ENCODE measurements at places on chromosomes 2 and 18. TPM values are rescaled to one million over a fixed set of nuclear protein-coding genes. Genes with fewer than 3 reads are reported as not detected.
A peak's percentile ranks its signal among the peaks of the same experiment; 100 is the strongest.

- no peaks in the 10 kb centered on the region for H3K27me3 ChIP-seq
- H3K36me3 ChIP-seq: no peaks in the 10 kb centered on the region
- no peak overlapping the region for H3K4me3 ChIP-seq
- no peak overlapping the region for H3K27ac ChIP-seq
- no peak for DNase-seq
Observed at GRCh38 chr2:75287624-75288316, 88.5 kb upstream of the TACR1 start.

- peaks cover 2% of the 10 kb centered on the region for H3K4me1 ChIP-seq
- H3K36me3 ChIP-seq: no peaks in the 10 kb centered on the region
- H3K27ac ChIP-seq: peak overlapping the region; percentile 95
- no peaks in the 10 kb centered on the region for H3K27me3 ChIP-seq
- peak; percentile 50 for DNase-seq
Observed at GRCh38 chr2:226798422-226799210, 1.0 kb downstream of the IRS1 start.

DNA sequence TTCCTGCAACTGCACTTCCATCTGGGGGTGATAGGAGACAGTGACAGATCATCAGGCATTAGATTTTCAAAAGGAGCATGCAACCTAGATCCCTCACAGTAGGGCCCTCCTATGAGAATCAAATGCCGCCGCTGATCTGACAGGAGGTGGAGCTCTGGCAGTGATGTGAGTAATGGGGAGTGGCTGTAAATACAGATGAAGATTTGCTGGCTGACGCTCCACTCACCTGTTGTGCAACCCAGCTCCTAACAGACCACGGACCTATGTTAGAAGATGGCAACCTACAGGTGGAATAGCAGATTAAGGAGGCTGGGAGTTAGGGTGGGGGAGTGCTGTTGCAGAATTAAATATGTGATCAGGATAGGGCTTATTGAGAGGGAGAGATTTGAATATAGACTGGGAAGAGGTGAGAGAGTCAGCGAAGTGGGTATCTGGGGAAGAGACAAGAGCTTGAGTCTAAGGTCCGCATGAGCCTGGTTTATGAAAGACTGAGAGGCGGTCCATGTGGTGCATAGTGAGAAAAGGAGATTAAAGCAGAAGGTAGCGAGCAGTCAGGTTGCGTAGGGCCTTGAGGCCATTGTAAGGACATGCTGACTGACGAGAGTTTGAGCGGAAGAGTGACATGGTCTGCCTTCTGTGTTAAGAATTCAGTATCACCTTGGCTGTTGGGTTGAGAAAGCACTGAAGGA lies 31.3 kb upstream of the TOGARAM2 start:
- peaks cover 7% of the 10 kb centered on the region for H3K4me1 ChIP-seq
- H3K27ac ChIP-seq: no peak overlapping the region
- peaks cover 2% of the 10 kb centered on the region for H3K36me3 ChIP-seq
- H3K27me3 ChIP-seq: no peaks in the 10 kb centered on the region
- no peak for DNase-seq

DNA sequence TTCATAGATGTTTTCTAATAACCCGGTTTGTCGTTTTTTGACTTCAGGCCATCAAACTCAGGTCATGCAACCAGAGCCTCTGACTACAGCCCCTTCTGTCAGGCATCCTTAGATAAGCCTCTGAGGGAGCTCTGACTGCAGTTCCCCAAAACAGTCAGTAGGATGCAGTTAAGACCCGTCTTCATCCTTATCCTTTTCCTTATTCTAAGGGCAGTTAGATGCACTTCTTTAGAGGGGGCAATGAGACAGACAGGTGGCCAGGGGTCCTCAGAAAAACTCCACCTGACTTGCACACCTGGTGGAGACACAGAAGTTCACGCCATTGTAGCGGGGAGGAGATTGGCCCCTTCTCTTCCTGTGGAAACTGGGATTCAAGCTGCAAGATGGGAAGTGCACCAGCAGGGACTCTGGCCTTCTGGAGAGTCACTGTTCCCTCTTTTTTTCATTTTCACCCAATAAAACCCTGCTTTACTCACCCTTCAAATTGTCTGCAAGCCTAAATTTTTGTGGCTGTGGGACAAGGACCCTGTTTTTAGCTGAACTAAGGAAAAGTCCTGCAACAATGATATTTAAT lies 104.8 kb upstream of the TFPI start:
- DNase-seq: no peak
- no peak overlapping the region for H3K27ac ChIP-seq
- H3K4me1 ChIP-seq: no peaks in the 10 kb centered on the region
- no peak overlapping the region for H3K4me3 ChIP-seq

DNA sequence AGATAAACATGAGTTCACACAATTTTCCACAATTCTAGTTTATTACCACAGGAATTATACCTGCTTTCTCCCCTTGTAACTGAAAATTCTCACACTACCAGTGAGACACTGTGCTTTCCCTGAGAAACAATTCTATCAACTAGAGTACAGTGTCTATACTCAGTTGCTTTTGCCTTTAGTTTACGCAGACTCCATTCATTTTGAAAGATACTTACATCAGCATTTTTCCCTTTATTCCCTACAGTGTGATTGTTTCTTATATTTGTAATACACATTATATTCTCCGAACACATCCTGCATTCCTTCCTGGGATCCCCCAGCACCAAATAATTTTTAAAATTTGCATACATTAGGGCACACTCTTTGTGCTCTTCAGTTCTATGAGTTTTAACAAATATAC lies 1455.5 kb downstream of the SUCLG1 start:
- no peak for DNase-seq
- H3K4me1 ChIP-seq: no peaks in the 10 kb centered on the region
- no peak overlapping the region for H3K4me3 ChIP-seq
- no peaks in the 10 kb centered on the region for H3K36me3 ChIP-seq
- no peak overlapping the region for H3K27ac ChIP-seq

DNA sequence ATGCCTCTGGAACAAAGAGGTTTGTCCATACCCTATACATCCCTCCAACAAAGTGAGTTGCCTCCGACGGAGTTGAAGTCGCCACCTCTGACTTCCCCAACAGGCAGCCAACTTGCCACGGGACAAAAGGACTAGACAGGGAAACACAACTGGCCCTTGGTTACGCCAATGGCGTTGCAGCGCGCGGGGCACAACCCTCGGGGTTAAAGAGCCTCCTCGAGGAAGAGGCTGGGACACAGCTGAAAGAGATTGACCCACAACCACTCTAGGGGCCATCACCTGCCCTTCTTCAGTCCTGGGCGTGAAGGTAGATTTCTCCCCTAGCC lies 545 bp downstream of the GTF3C2 start:
- peak overlapping the region; percentile 95 for H3K27ac ChIP-seq
- peak overlapping the region; percentile 100 for H3K4me3 ChIP-seq
- DNase-seq: no peak
- no peaks in the 10 kb centered on the region for H3K27me3 ChIP-seq

DNA sequence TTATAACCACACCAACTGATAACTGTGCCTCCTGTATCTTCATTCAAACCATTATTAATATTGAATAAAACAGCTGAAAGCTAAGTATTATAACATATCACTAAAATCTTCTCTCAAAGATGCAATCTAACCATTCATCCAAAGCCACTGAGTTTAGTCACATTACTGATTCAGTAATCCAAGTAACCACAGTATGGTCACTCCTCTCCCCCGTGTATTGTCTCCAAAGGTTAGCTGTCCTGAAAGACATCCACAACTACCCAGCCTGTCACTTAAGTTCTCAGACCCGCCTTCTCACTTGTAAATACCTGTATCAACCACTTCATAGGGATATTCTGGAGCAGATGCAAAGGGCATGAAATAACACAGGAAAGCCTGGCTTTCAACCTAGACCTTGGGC lies 213.4 kb upstream of the BOD1L2 start:
- no peaks in the 10 kb centered on the region for H3K4me1 ChIP-seq
- H3K4me3 ChIP-seq: no peak overlapping the region
- no peaks in the 10 kb centered on the region for H3K36me3 ChIP-seq
- no peak overlapping the region for H3K27ac ChIP-seq

GRCh38 chr18:10745219-10745618 lies 219.4 kb downstream of the NAPG start:
- no peaks in the 10 kb centered on the region for H3K36me3 ChIP-seq
- no peak overlapping the region for H3K4me3 ChIP-seq
- H3K27ac ChIP-seq: no peak overlapping the region
- H3K4me1 ChIP-seq: peaks cover 1% of the 10 kb centered on the region
- H3K27me3 ChIP-seq: no peaks in the 10 kb centered on the region
- DNase-seq: no peak

DNA sequence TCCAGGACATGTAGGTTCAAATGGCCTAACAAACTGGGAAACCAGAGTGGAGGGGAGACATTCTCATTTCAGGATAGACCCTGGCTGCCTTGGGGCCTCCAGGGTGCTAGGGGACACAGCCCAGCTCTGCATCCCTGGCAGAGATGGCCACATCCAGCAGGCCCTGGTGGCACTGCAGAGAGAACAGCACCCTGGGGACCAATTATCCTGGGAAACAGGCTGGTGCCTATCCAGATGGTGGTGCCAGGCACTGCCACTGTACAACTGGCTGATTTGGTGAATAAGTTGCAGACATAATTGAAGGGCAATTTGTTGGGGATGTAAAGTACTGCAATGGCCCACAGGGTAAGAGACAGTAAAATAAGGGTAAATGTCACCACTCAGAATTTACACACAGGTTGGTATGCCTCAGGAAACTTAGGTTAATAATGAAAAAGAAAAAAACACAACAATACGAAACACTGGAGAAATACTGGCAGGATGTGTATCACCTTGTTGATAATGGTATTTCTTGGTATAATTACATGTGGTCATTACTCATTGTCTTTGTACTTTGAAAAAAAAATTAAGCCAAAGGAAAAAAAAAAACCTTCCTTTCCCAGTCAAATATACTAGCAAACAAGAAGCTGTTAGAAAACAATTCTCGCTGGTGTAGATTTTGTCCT lies 12.8 kb upstream of the SFTPB start:
- H3K4me1 ChIP-seq: peaks cover 8% of the 10 kb centered on the region
- H3K36me3 ChIP-seq: no peaks in the 10 kb centered on the region
- no peak overlapping the region for H3K27ac ChIP-seq

GRCh38 chr2:109401370-109401769 lies 212.4 kb downstream of the SEPTIN10 start:
- DNase-seq: no peak
- no peaks in the 10 kb centered on the region for H3K36me3 ChIP-seq
- H3K27ac ChIP-seq: no peak overlapping the region
- no peaks in the 10 kb centered on the region for H3K27me3 ChIP-seq
- no peak overlapping the region for H3K4me3 ChIP-seq
- H3K4me1 ChIP-seq: no peaks in the 10 kb centered on the region

DNA sequence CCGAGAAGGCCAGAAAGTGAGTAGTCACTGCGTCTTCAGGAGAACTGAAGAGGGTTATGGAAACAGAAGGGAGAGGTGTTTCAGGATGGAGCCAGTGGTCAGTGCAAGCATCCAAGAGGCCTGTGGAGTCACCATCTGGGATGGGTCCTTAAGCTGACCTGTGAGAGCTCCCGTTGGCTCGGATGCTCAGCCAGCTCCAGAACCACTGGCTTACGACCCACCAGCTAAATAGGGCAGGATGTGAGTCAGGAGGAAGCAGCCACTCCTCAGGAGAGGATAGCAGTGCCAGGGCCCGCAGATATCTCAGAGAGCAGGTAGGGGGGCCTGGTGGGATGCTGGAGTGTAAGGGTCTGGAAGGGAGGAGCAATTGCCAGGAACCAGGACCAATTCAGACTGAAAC lies 63.1 kb upstream of the B3GNT7 start:
- H3K27me3 ChIP-seq: no peaks in the 10 kb centered on the region
- H3K4me1 ChIP-seq: no peaks in the 10 kb centered on the region
- H3K4me3 ChIP-seq: no peak overlapping the region
- DNase-seq: no peak
- no peaks in the 10 kb centered on the region for H3K36me3 ChIP-seq

GRCh38 chr2:44706681-44707553 lies 234.6 kb upstream of the SIX3 start:
- DNase-seq: no peak
- no peak overlapping the region for H3K4me3 ChIP-seq
- H3K27me3 ChIP-seq: no peaks in the 10 kb centered on the region
- H3K27ac ChIP-seq: no peak overlapping the region
- H3K4me1 ChIP-seq: no peaks in the 10 kb centered on the region

DNA sequence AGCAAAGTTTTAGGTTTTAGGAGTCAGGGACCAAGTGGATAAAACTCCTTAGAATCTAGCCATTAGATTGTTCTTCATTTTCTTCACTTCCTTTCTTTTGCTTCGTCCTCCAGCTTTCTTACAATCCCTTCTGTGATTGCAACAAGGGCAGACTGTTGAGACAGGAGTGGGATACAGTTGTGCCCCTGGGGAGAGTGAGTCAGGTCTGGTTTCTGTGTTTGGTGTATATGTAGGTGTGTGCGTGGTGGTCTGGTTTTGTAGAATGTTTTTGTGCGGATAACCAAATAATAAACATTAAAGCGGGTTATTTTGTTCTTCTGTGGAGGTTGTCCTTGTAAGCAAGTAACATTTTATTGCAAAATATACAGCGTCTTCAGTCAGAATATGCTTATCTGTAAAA lies 7.3 kb downstream of the INSIG2 start:
- H3K27me3 ChIP-seq: no peaks in the 10 kb centered on the region
- H3K36me3 ChIP-seq: no peaks in the 10 kb centered on the region
- no peak for DNase-seq
- no peak overlapping the region for H3K27ac ChIP-seq

DNA sequence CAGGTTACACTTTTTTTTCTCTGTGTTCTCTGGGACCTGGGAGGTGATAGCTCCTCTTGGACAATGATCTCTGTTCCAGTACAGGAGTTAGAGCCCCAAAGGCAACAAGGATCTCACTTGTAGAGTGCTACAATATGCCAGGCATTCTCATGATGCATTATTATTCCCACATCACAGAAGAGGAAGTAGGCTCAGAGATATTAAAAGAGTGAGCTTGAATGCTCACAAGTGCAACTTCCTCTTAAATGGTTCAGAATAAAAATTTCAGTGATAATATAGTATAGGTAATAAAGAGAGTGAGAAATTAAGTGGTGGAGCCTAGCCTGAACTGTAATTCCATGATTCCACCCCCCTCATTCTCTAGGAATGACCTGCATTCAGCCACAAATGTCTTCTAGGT lies 21.4 kb downstream of the POLE4 start:
- no peaks in the 10 kb centered on the region for H3K4me1 ChIP-seq
- H3K27ac ChIP-seq: no peak overlapping the region
- no peak overlapping the region for H3K4me3 ChIP-seq
- no peak for DNase-seq
- H3K36me3 ChIP-seq: no peaks in the 10 kb centered on the region

DNA sequence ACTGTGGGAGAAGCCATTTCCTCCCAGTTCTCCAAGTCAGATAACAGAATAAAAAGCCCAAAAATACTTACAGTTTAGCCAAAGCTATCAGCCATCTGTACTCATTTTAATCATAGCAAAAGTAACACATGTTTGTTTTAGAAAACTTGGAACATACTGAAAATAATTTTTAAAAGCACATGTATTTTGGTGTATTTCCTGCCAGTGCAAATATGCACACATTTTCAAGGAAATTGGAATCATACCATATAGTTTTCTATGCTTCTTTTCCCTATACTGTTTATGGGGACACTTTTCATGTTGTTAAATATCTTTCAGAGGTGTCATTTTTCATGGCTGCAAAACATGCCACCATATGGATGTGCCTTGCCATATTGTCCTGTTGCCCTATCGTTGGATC lies 51.2 kb downstream of the BOD1L2 start:
- no peak for DNase-seq
- H3K4me3 ChIP-seq: no peak overlapping the region
- H3K27ac ChIP-seq: no peak overlapping the region
- no peaks in the 10 kb centered on the region for H3K36me3 ChIP-seq

The MRPL30 gene
- total RNA-seq: 21.0 TPM

The REG3A gene
- not detected for total RNA-seq

The UGT1A5 gene
- total RNA-seq: 1.6 TPM

The CDH7 gene
- not detected for total RNA-seq

The ITGA4 gene
- 142 TPM for total RNA-seq

The FRZB gene
- total RNA-seq: 0.17 TPM

The DCC gene
- total RNA-seq: not detected

The CROCC2 gene
- total RNA-seq: under 0.01 TPM

The NEU2 gene
- total RNA-seq: not detected

The TTR gene
- total RNA-seq: 295 TPM

The DLX2 gene
- not detected for total RNA-seq

The FBXO15 gene
- 0.47 TPM for total RNA-seq
